ENCODE measurements at places on chromosomes 7 and 10.

DNA sequence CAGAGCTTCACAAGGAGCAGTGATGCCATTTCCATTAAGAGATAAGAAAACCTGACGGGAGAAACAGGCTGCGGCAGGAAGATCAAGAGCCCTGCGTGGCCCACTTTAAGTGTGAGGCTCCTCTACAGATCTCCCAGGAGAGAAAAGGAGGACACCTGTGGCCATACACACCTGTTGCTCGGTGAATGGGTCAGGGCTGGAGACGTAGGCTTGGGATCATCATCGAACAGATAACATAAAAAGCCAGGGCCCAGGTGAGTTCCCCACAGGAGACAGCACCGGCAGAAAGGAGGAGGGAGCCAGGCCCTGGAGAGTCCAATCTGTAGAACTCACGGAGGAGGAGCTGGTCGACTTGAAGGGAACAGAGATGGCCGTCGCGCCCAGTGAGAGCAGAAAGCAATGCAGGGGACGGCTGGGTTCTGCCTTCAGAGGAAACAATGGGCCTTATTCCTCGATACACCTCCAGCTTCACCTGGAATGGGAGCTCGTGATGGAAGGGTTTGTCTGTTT, 556.8 kb downstream of the DNAJB6 start:
- DNase-seq = no peak

DNA sequence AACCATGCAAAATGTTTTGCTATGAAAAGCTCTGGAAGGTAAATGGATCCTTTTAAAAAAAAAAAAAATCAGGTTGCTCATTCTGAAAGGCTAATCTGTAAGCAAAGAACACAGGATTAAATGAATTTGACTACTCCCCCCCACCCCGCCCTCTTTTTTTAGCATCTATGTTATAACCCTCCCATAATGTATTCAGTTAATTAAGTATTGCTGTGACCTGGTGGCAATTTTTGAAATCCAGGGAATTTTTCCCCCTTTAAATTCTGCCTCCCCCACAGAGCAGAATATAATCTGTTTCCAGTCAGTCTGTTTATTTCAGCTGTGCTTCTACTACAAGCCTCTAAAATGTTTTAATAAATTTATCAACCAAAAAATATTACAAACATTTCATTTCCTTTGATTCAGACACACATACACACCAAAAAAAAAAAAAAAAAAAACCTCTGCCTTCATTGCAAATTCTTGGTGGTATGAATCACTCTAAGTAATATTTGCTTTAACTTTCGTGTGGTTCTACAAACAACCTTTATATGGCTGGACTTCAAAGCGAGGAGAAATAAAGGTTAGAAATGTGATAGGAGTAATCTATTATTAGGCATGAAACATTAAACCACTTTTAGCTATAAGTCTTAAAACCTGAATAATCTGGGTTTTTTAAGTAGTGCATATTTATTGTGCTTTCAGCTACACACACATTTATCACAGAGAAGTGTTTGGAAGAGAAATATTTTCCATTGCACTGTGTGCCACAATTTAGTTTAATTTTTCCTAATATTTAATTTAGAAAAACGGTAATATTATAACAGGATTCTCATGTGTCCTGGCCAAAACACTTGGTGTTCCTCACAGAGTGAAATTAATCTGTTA, 64.4 kb upstream of the ARID5B start:
- DNase-seq = no peak

GRCh38 chr7:43856996-43857395, 12.3 kb downstream of the MRPS24 start:
- DNase-seq = no peak

GRCh38 chr10:23693925-23694324, 255.1 kb downstream of the OTUD1 start:
- DNase-seq = peak; percentile 20

- DNase-seq = no peak
Measured at GRCh38 chr10:70660722-70661121, 11.6 kb upstream of the ADAMTS14 start.

GRCh38 chr7:43960933-43961332, 34.7 kb downstream of the UBE2D4 start:
- DNase-seq = no peak
